Head of caudate nucleus (tissue), 42 donors: ENCODE measurements at places on chromosomes 12 and 14.

DNA sequence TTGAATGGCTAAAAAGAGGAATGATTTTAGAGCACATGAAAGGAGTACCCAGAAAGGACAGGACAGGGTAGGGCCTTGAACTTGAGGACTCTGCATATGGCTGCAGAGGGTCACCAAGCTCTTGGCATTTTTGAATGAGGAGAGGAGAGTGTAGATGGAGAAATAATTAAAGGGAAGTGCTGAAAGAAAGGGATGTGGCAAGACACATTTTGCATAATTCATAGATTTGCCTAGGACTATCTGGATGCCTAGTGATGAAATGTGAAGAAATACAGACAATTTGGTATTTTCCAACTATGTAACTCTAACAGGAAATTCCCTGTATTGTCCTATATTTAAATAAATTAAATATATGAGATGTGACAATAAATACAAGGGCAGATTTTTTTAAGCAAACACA is 27.5 kb upstream of the MDM1 start:
- DNase-seq = no peak

GRCh38 chr12:6360080-6360571 is 15.2 kb downstream of the SCNN1A start:
- DNase-seq = no peak

- DNase-seq = no peak
Measured at GRCh38 chr14:22781301-22781991, 15.0 kb downstream of the OXA1L start.

DNA sequence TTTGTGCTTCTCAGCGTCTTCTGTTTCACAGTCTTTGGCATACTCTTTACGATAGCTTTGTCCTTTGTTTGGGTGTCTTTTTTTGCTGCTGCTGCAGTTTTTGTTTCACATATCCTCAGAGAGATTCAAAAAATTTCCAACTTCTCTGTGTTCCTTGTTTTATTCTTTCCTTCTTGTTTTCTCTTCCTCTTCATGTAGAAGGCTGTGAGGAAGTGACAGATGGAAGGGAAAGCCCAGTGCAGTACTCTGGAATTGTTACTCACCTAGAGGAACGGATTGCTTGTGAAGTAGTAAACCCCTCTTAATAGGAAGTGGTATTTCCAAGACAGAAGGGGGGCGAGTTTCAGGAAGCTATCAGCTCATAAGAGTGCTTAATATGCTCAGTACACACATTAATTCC is 1.7 kb downstream of the CREBL2 start:
- no peak for DNase-seq
